ENCODE measurements at places on chromosomes 5 and 9. TPM values are rescaled to one million over a fixed set of nuclear protein-coding genes. Genes with fewer than 3 reads are reported as not detected.

DNA sequence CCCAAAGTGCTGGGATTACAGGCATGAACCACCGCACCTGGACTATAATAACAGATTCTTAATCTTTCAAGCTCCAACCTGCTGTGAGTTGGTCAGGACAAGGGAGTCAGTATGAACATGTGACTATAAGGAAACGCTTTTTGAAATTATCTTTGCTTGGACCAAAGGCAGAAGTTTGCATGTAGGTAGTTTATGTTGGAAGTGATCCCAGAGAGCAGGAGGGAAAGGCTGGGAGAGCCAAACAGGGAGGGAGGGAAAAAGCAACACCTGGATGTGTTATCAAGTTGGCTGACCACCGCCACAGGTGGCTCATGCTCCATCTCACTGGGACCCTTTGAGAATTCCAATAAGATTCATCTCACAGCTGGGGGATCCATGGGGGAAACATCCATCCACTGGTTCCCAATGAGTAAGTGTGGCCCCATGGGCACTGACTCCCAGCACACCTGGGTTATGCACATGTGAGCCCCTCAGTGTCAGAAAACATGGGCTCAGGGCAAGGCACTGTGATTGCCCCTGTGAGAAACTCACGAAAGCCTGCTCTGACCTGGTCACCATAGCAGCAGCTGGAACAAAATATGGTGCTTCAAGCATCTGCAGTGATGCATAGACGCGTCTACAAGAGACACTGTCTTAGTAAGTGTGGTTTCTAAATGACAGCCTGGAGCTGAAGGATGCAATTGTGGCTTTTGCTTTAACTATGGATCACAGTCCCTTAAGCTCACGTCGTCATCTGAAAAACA lies 62.1 kb downstream of the ARSB start:
- H3K36me3 ChIP-seq, result no peaks in the 10 kb centered on the region
- no peak overlapping the region for H3K27ac ChIP-seq
- no peaks in the 10 kb centered on the region for H3K4me1 ChIP-seq
- no peak for DNase-seq

GRCh38 chr5:135488727-135489465 lies 36.7 kb upstream of the TIFAB start:
- no peaks in the 10 kb centered on the region for H3K27me3 ChIP-seq
- peaks cover 6% of the 10 kb centered on the region for H3K36me3 ChIP-seq
- peak; percentile 89 for DNase-seq
- peaks cover 34% of the 10 kb centered on the region for H3K4me1 ChIP-seq

DNA sequence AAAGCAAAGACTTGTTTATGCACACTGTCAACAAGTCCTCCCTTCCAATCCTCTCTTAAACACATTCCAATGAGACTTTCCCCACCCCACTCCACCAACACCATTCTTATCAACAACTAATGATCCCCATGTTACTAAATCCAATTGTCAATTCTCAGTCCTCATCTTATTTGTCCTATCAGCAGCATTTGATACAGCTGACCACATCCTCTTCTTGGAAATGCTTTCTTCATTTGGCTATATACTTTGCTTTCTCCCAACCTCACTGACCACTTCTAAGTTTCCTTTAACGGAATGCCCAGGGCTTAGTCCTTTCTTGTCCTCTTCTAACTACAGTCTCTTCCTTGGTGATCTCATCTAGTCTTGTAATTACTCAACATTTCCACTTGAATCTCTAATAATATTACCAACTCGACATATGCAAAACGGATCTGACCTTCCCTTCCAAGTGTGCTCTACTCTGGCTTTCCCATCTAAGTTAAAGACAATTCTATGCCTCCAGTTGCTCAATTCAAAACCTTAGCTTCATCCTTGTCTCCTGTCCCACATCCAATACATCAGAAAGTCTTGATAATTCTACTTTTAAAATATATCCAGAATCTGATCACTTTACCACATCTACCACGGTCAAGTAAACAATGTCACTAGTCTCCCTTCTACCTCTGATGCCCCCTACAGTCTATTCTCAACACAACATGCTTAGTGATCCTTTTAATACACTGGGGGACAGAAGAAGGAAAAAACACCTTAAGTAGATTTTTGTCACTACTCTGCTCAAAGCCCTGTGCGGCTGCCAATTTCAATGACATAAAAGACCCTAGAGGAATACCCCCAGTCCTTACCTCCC lies 25.5 kb downstream of the AGTPBP1 start:
- no peaks in the 10 kb centered on the region for H3K36me3 ChIP-seq
- DNase-seq, result peak; percentile 11
- no peak overlapping the region for H3K4me3 ChIP-seq
- no peak overlapping the region for H3K27ac ChIP-seq

- no peak overlapping the region for H3K4me3 ChIP-seq
- no peaks in the 10 kb centered on the region for H3K36me3 ChIP-seq
- no peaks in the 10 kb centered on the region for H3K4me1 ChIP-seq
- no peaks in the 10 kb centered on the region for H3K27me3 ChIP-seq
- peak; percentile 33 for DNase-seq
Measured at GRCh38 chr5:33379757-33380156, 61.0 kb upstream of the TARS1 start.

DNA sequence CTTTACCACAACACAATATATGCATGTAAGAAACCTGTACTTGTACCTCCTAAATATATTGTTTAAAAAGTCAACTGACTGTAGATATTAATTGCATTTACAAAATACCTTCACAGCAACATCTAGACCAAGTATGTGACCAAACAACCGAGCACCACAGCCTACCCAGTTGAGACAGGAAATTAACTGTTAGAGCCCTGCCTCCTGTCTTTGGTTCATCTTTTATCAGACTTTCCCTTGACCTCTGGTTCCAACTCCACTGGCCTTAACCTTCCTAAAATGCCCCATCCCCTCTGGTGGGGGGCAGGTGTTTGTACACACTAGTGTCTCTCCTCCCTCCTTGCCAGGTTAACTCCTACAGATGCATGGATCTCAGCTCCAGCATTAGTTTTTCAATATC lies 155.0 kb upstream of the PANK3 start:
- H3K27me3 ChIP-seq, result peaks cover 25% of the 10 kb centered on the region
- no peaks in the 10 kb centered on the region for H3K4me1 ChIP-seq
- DNase-seq, result no peak
- no peaks in the 10 kb centered on the region for H3K36me3 ChIP-seq
- no peak overlapping the region for H3K4me3 ChIP-seq

DNA sequence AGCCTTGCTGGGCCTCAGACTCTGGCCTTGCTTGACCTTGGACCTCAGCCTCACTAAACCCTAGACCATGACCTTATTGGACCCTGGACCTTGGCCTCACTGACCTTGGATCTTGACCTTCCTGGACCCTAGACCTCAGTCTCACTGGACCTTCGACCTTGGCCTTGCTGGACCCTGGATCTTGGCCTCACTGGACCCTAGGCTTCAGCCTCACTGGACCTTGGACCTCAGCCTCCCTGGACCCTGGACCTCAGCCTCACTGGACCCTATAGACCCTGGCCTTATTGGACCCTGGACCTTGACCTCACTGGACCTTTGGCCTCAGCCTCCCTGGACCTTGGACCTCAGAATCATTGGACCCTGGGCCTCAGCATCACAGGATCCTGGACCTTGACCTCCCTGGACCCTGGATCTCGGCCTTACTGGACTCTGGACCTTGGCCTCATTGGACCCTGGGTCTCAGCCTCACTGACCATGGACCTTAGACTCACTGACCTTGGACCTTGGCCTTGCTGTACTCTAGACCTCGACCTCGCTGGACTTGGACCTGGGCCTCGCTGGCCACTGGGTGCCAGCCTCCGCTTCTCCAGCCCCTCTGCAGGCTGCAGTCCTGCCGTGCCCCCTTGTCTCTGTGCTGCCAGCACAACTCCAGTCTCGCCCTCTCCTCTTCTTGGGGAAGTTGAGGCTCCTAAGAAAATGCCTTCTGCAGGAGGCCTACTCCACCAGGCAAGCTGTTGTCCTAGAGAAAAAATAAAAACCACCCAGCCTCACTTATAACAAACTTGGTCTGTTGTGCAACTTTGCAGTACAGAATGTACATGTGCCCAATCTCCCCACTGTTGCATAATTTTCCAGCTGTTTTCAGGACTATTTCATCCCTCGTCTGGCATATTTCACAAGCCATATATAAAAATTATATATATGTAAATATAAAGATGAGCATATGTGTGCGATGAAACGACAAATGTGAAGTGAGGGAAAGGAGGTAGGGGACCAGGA lies 11.0 kb upstream of the ADAMTS2 start:
- H3K4me3 ChIP-seq, result peak overlapping the region; percentile 64
- H3K36me3 ChIP-seq, result no peaks in the 10 kb centered on the region
- peak overlapping the region; percentile 99 for H3K27ac ChIP-seq
- peak; percentile 76 for DNase-seq

DNA sequence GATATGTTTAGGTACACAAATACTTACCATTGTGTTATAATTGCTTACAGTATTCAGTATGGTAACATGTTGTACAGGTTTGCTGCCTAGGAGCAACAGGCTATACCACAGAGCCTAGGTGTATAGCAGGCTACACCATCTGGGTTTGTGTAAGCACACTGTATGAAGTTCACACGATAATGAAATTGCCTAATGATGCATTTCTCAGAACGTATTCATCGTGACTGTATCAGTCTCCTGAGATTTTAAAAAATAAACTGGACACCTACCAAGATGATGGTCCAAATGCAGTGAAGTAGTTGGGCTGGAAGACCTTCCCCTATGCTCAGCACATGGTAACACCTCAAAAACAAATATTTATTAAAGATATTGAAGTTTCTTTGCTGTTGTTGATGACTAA lies 103.3 kb upstream of the NFIB start:
- H3K27ac ChIP-seq, result no peak overlapping the region
- no peak overlapping the region for H3K4me3 ChIP-seq
- H3K36me3 ChIP-seq, result no peaks in the 10 kb centered on the region
- no peaks in the 10 kb centered on the region for H3K27me3 ChIP-seq

- peak; percentile 48 for DNase-seq
- peak overlapping the region; percentile 71 for H3K4me3 ChIP-seq
- no peaks in the 10 kb centered on the region for H3K27me3 ChIP-seq
- peaks cover 35% of the 10 kb centered on the region for H3K4me1 ChIP-seq
- H3K36me3 ChIP-seq, result no peaks in the 10 kb centered on the region
- H3K27ac ChIP-seq, result peak overlapping the region; percentile 84
Measured at GRCh38 chr5:59296317-59297264, 596.9 kb downstream of the PDE4D start.

- H3K36me3 ChIP-seq, result peaks cover 11% of the 10 kb centered on the region
- no peak overlapping the region for H3K4me3 ChIP-seq
- no peak for DNase-seq
- peak overlapping the region; percentile 19 for H3K27ac ChIP-seq
Measured at GRCh38 chr5:17225520-17225919, 8.1 kb downstream of the BASP1 start.

DNA sequence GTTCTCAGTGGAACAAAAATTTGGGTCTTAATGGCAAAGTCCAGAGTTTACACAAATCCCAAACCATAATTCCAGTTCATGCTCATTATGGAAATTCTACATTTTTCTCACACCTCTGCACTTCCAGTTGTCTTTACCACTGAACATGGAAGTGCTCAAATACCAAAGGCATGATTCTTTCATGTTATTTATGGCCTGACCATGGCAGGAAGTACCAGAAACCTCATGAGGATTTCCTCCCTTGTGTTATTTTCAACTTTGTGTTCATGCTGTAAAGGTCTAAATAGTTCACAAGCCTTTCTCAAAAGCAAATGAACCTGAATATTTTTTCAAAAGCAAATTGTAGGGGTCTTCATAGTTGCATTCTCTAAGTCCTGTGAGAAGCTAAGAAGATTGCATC lies 82.0 kb upstream of the ITGA1 start:
- no peaks in the 10 kb centered on the region for H3K36me3 ChIP-seq
- no peak overlapping the region for H3K27ac ChIP-seq
- H3K27me3 ChIP-seq, result no peaks in the 10 kb centered on the region
- DNase-seq, result no peak
- H3K4me3 ChIP-seq, result no peak overlapping the region

DNA sequence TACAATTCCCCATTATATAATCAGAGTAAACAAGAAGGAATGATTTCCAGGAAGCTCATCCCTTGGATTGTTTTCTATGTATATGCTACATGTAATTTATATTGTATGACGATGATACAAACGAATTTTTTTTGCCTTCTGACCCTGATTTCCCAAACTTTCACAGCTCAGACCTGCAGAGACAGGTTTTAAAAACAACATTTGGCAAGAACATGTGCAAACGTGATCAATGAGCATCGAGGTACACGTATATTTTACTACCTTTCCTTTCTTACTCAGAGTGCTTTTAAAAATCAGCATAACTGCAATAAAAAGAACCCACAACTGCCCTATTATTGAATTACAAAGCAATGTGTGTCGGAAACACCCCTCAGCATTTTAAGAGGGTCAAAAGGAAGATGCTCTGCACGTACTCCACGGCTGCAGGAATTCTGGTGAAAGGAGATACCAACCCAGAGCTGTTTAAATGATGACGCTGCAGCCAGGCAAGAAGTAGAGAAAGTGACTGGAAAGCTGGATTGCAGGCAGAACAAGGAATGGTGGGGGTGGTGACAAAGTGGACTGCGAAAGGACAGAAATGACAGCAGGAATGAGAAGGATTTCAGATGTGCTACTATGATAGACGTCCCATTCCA lies 533.5 kb downstream of the RAB3C start:
- no peak overlapping the region for H3K27ac ChIP-seq
- peaks cover 16% of the 10 kb centered on the region for H3K36me3 ChIP-seq
- peaks cover 24% of the 10 kb centered on the region for H3K4me1 ChIP-seq
- no peak for DNase-seq

GRCh38 chr5:36272136-36272690 lies 29.5 kb downstream of the RANBP3L start:
- no peaks in the 10 kb centered on the region for H3K4me1 ChIP-seq
- H3K27ac ChIP-seq, result no peak overlapping the region
- no peaks in the 10 kb centered on the region for H3K27me3 ChIP-seq

The PLPP6 gene
- total RNA-seq, result 6.3 TPM

The AHRR gene
- 3.2 TPM for total RNA-seq

The ZNF354C gene
- 3.9 TPM for total RNA-seq

The PCDHGA4 gene
- total RNA-seq, result 0.26 TPM

The WNK2 gene
- 0.29 TPM for total RNA-seq

The IFNA10 gene
- total RNA-seq, result not detected

The OTULIN gene
- total RNA-seq, result 34.6 TPM

The ENTPD8 gene
- total RNA-seq, result not detected

The ARHGEF28 gene
- 27.2 TPM for total RNA-seq

The BNC2 gene
- total RNA-seq, result not detected

The BARHL1 gene
- total RNA-seq, result not detected

The HAVCR1 gene
- total RNA-seq, result 0.42 TPM

All from MCF 10A (cell line).